NCI-H226 (cell line): ENCODE measurements at places on chromosomes 1 and 21.
A peak's percentile ranks its signal among the peaks of the same experiment; 100 is the strongest.

DNA sequence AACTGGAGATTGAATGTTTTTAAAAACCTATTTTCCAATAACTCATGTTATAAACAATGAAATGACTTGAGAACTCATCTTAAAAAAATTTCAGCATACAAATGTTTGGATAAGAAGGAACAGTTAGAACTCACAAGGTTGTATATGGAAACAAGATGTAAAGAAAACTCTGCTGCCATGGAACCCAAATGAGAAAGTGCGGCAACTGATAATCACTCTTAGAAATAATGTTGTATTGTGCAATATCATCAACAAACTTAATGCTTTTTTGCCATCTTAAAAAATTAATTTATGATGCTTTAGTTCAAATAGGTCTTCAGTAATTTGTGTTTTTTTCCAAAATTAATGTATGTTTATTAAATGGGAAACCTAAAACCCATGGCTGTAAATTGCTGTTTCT, 461.1 kb upstream of the NCAM2 start:
- no peak for DNase-seq

- no peak for DNase-seq
Observed at GRCh38 chr1:108634521-108634920, 26.4 kb downstream of the HENMT1 start.

DNA sequence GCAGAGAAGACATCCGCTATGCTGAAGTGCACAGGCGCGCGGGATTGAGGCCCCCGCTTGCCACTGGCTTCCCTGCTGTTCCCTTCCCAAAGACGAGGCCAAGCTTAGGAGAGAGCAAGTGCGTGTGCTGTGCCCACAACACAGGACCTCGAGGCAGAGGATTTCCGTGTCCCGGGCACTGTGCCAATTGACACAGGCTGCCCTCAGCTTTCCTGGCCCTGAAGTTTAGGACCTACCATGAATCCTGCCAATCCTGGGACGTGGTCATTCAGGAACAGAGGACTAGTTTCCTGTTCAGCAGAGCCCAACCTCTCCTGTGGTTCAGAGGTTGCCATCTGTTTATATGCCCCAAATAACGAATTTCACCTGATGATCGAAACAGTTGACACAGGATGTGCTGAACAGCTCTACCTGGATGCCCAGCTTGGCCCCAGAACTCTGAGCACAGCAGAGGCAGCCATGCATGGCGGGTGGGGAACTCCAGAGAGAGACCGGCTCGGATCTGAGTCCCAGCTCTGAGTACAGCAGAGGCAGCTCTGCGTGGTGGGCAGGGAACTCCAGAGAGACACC, 22.0 kb downstream of the SLC37A1 start:
- no peak for DNase-seq

DNA sequence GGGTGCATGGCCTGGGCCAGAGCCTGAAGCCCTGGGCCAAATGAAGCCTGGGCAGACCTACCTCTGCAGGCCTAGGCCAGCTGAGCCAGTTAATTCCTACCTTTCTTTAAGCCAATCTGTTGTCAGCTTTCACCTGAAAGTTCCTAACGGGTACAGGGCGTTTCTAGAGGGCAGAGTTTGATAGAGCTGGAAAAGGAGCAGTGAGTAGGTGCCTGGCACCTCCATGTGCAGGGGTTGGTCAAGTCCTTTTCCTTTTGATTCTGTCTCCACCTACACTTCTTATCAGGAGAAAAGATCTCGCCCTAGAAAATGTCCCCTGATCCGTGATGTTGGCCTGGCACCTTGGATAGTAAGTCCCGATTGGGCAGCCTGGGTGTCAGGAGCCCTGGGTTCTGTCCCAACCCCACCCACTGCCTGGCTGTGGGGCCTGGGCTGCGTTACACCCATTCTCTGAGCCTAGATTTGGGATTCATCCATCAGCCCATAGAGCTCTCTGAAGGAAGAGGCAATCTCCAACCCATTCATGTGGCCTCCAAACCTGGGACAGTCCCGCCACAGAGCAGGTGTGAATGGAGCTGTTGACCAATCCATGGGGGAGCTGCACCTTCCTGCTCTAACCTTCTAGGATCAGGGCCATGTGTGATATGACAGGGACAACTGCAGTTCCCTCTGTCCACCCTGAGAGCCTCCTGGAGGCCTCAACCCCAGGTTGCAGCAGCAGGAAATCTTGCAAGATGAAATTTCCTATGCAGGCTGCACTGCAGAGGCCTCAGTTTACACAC, 304.3 kb downstream of the MATN1 start:
- DNase-seq = no peak

GRCh38 chr1:29749024-29749945, 513.0 kb downstream of the PTPRU start:
- no peak for DNase-seq

- DNase-seq = no peak
Observed at GRCh38 chr1:111602974-111603373, 16.6 kb upstream of the RAP1A start.

DNA sequence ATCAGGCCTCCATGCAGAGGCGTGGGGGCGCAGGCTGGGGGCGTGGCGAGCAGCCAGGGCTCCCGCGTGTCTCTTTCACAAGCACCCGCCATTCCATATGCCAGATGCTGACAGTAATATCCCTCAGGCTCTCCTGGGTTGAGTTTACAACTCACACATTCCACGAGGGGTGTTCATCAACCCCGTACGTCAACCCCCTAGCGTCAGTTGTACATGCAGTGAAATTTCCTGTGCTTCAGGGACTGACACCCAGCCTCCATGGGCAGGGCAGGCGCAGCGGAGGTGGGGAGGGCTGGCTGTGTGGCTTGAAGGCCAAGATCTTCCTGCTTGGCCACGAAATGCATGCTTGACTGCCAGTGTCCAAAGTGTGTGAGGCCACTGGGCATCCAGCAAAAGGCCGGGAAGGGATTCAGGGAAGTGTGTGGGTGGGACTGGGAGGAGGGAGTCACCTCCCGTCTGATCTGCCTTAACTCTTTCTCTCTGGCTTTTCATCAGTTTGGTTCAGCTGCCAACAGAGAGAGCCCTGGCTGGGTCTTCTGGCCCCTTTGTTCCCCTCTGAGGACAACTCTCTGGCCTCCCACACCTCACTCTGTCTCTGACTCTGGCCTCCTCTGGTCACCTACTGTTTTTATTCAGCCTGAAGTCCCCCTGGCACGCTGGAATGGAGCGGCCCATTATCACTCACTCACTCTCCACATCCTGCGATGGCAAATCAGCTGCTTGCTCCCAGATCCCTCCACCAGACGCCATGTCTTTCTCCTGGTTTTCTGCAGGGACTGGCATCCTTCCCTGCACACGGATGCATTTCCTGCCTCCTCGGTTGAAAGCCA, 33.8 kb downstream of the CLIC6 start:
- peak; percentile 95 for DNase-seq

- no peak for DNase-seq
Observed at GRCh38 chr1:32895325-32896215, 5.6 kb downstream of the TMEM54 start.

GRCh38 chr21:22062472-22063139, 1064.4 kb downstream of the NCAM2 start:
- DNase-seq = no peak

- DNase-seq = peak; percentile 51
Observed at GRCh38 chr1:186828611-186829454, at the start of gene PLA2G4A. PLA2G4A (plus strand) TSS chr1:186828949; CDS start chr1:186854355, 25,406 bp downstream.
